ENCODE measurements at places on chromosomes 4 and X.

DNA sequence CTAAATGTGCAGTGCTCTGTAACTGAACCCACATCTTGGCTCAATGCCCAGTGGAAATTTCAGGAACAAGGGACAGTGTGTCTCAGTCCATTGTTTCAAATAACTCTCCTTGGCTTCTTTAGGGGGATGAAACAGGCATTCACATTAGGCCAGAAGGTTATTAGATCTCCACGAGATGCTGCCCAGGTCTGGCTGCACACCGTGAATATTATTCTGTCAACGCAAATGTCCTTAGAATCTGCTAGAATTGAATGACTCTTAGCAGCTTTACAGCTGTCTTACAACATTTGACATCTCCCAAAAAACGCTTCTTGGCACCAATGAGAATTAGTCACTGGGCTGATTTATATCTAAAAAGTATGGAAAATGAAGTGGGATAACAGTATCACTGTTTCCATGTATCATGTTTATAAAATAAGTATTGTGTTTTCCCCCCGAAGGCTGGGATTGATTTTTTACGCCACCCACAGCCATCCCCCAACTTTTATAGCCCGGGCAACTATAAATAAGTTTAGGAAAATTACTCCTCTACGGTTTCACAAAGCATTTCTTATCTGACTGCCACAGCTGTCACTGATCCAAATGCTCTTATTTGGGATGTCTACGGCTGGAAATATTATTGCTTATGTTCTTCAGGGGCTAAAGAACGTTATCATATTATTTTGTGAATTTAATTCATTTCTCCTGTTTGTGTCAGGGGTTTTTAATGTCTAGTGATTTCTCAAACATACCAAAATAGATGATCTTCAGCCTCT lies 559.7 kb upstream of the FAT1 start:
- no peak for DNase-seq

GRCh38 chr4:86500527-86500926 lies 93.6 kb upstream of the PTPN13 start:
- no peak for DNase-seq

DNA sequence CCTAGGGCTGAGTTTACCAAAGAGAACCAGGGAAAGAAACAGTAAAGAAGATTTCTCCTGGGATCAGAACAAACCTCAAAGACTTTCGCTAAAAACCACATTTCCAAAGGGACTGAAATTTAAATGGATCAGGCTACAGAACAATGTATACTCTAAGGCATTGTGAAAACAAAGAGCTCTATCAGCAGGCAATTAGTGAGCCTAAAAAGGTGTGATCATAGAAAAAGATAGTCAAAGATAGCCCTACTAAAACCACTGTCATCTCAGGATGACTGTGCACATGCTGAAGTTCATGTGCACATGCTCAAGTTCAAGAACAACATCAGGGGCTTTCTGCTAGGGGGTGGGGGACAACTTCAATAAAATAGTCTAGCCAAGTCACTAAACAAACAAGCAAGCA lies 12.9 kb upstream of the SMIM10L2A start:
- DNase-seq, result no peak

DNA sequence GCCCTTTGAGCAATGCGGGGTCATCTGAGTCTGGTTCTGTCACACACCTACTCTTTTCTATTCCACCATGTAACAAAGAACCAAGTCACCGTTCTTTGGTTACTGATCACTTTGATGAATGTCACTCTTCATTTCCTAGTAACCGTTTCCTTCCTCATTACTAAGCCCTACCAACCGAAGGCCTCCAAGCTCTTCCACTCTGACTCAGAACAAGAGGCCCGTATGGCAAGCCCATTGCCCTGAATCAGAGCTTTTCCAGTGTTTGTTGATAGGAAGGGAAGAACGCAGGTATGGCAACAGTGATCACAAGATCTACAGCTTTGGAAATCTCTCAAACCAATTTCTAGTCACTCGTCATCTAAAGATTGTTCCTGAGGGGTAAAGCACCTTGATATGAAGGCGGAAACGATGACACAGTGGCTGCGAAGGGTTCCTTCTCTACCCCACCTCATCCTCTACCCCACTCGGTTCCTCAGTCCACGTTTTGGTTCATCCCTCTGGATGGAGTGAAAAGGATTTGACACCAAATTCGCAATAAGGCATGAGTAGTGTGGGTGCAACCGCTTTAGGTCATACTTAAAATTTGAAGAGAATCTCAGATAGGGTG lies 28.0 kb upstream of the CD40LG start:
- DNase-seq, result no peak

- DNase-seq, result no peak
These were observed 51.8 kb downstream of the RGS12 start for GRCh38 chr4:3344596-3344995.

- no peak for DNase-seq
These were observed 190.3 kb upstream of the PSAPL1 start for GRCh38 chr4:7625071-7625470.

DNA sequence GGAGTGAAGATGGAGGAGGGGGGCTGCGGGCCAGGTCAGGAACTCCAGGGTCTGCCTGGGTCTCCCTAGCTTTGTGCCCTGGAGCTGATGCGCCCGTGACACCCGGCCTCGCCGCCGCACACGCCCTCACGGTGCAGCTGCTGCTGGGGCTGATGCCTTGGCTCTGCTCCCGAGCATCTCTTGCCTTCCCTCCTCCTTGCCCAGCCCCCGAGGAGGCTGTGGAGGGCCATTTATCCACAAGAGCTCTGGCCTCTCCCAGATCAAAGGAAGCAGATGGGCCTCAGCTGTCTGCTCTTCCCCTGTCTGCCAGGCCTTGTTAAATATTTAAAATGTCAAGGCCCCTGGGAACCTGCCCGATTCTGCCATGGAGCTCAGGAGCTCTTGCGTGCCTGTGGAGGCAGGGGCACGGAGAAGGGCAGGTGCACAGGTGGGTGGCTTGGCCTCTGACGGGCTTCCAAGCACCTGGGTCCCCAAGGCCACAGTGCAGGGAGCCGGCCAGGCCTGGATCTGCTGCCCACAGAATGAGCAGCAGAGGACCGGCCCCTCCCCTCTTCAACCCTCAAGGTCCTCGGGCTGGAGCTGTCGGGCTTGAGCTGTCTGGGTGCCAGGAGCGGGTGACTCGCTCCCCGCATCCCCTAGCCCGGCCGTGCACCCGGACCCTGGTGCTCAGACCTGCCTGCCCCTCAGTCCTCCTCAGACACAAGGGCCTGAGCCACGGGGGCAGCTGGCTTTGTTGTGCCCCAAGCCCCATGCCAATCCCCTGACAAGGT lies 20.3 kb downstream of the ATP2B3 start:
- peak; percentile 37 for DNase-seq

GRCh38 chrX:69127466-69127865 lies 37.8 kb downstream of the PJA1 start:
- no peak for DNase-seq

Data from NCI-H187 (cell line).